Calu3 (cell line): ENCODE measurements at places on chromosomes 2 and 18.

- no peak for DNase-seq
Measured at GRCh38 chr2:217797165-217797564, 205.6 kb downstream of the TNS1 start.

GRCh38 chr2:118197011-118197675, 108.9 kb downstream of the INSIG2 start:
- DNase-seq, result no peak

DNA sequence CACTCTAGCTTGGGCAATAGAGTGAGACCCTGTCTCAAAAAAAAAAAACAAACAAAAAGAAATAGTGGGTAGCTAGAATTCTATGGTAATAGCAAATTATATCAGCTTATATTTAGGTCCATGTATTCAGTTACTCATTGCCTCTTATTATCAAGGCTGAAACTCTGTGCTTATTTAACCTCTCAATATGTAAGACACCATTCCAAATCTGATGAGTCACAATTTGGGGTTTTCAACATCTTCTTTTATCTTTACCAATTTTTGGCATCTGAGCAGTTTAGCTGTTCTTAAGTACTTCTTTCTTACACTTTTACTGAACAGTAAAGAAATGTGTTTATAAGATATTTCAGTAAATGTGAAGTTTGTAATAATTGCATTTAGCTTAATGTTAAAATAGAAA, 69.3 kb downstream of the TTC27 start:
- DNase-seq, result no peak

DNA sequence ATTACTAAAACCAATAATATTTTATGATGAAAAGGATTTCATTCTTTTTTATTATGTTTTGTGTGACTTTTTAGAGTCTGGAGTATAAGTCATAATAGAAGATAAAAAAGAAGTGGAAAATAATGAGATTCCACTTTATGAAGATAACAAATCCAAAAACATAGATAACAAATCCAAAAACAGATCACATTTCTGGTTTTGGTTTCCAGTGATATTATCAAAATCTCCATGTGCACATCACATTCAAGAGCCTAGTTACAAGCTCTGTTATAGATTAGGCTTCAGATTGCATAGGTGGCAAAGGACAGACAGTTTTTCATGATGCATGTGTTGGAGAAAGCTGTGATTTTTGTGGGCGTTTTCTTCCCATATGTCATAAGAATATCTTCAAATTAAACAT, 648.2 kb downstream of the STK39 start:
- DNase-seq, result no peak

- peak; percentile 37 for DNase-seq
Measured at GRCh38 chr2:66024391-66024790, 410.5 kb upstream of the MEIS1 start.

DNA sequence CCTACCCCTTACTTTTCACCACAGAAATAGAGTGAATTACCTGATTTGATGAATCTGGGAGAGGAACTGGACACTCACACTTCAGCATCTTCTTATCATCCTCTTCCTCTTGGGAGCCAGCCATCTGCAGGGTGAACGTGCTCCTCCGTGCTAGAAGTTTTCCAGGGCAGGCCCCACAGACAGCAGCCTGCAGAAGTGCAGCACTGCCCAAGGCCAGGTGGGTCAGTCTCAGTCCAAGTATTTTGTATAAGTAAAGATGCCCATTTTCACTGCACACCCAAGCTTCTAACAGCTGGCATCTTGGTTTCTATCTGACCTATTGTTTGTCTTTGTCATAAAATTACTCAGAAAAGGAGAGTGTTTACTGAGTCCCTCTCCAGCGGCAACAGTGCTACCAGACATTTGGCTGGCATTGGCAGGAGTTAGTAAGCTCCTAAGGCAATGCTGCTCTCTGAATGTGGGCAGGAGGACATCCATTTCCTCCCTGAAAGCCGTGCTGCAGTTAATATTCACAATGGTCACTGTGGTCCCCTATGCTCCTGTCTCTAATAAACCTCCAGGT, 222.6 kb upstream of the CTAGE1 start:
- DNase-seq, result no peak

GRCh38 chr18:34357944-34358580, 133.3 kb upstream of the NOL4 start:
- no peak for DNase-seq

- no peak for DNase-seq
Measured at GRCh38 chr18:30658306-30658705, 384.2 kb downstream of the DSC3 start.

- no peak for DNase-seq
Measured at GRCh38 chr2:158213773-158214172, 112.1 kb downstream of the UPP2 start.

DNA sequence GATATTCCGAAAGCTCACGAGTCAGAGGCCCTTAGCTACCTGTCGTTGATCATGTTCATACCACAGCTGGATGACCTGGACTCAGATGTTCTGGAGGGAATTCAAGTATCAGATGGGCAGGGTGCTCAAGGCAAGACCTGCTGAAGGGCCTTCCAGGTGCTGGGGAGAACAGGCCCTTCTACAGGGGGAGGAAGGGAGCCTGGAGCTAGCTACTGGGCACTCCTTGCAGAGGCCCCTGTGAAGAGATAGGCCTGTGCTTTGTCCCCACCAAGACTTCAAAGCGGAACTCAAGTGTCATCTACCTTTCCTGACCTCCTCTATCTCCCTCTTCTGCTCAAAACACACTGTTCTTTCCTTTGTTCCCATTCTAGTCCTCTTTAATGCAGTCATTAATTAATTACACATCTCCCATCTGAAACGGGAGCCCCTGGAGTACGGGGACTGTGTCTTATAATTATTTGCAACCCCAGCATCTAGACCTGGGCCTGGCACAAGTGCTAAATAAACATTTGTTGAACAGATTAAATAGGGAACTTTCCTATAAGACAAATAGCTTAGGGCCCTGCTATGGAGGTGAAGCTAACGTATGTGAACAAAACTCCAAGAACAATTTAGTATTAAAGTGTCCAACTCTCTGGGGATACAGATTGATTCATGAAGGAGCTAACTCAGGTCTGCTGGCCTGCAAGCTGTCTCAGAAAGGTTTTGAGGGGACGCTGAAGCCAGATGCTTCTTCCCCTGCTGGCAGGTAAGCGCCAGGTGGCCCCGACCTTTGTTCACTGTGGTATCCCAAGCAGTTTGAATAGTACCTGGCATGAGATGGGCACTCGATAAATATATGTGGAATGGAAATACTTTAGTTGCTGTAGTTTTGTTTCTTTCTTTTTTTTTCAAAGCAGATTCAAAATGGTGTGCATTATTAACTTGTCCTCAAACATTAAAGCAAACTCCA, 22.0 kb downstream of the RHOB start:
- no peak for DNase-seq

- DNase-seq, result no peak
Measured at GRCh38 chr2:144826105-144826504, 306.2 kb upstream of the ZEB2 start.

- DNase-seq, result no peak
Measured at GRCh38 chr2:136013136-136013685, 27.8 kb upstream of the DARS1 start.

DNA sequence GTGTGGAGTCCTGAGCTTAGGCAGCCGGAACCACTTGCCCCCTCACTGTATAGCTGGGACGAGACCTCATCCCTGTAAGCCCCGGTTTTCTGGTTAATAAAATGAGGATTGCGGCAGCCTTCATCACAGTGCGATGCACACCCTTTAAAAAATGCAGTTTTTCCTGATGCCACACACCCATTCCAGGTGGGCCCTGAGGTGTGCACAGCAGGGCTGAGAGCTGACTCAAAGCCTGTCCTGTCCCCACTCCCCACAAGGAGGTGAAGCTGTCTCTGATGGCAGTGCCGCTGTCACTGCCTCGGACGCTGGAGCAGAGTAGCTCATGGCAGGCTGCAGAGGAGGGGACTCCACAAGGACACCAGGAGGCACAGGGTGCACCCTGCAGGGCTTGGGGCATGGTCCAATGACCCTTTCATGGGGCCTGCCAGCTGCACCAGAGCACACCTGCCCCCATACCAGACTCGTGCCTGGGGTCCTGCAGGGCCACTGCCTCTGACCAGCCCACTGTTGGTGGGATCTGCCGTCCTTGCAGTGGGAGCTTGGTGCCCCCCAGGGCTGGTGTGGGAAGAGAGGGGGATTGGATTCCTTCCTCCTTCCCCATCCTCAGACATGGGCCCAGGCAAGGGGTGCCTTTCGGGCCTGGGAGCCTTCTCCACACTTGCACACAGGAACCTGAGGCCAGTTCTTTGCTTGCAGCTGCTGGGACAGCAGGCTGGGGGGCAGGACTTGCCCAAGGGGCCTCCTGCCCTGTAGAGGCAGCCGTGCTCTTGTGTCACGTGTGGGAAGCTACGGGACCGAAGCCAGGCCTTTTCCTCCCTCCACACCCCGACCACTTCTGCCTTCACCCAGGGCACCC, 22.8 kb downstream of the GPC1 start:
- DNase-seq, result no peak

GRCh38 chr2:195021711-195022507, 635.1 kb upstream of the SLC39A10 start:
- no peak for DNase-seq

GRCh38 chr2:27033253-27033852, 588 bp downstream of the TMEM214 start:
- DNase-seq, result no peak

GRCh38 chr2:97669448-97669847, at the start of gene C2orf92:
C2orf92 (plus strand) TSS chr2:97669713; CDS start chr2:97669789, 76 bp downstream.
- DNase-seq, result no peak

DNA sequence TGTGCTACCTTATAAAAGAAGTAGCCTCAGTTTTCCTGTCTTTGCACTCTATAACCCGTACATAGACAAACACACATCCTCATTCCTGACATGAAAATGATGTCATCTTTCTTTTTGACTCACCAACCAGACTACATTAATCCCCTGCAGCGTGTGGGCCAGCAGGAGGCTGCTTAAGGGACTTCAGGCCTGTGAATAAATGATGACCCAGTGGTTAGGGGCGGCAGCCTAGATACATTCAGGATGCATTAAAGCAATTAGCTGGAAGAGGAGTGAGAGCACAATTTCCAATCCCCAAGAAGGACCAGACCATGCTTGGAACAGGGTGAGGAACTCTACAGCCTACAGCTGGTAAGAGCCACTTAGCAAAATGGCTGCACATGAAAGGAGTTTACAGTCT, 57.3 kb upstream of the KLF7 start:
- DNase-seq, result no peak

GRCh38 chr18:45621061-45621511, 5.8 kb downstream of the SLC14A2 start:
- peak; percentile 33 for DNase-seq

- no peak for DNase-seq
Measured at GRCh38 chr2:147471126-147471525, 373.7 kb upstream of the ACVR2A start.

GRCh38 chr2:191234376-191234775, 10.8 kb upstream of the MYO1B start:
- no peak for DNase-seq

- DNase-seq, result no peak
Measured at GRCh38 chr2:128306081-128306930, 12.4 kb downstream of the HS6ST1 start.

GRCh38 chr18:41643427-41643826, 311.6 kb upstream of the PIK3C3 start:
- DNase-seq, result no peak

- no peak for DNase-seq
Measured at GRCh38 chr18:73758446-73758845, 389.2 kb downstream of the FBXO15 start.

DNA sequence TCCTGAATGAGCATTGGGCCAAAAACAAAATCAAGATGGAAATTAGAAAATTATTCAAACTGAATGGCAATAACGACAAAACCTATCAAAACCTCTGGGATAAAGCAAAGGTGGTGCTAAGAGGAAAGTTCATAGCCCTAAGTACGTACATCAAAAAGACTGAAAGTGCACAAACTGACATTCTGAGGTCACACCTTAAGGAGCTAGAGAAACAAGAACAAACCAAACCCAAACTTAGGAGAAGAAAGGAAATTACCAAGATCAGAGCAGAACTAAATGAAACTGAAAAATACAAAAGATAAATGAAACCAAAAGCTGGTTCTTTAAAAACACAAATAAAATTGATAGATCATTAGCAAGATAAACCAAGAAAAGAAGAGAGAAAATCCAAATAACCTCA, 1543.5 kb upstream of the ACVR2A start:
- DNase-seq, result no peak

GRCh38 chr2:127763776-127764175, 47.2 kb downstream of the WDR33 start:
- DNase-seq, result no peak

- DNase-seq, result peak; percentile 9
Measured at GRCh38 chr2:174485788-174486562, 854 bp downstream of the GPR155 start.

DNA sequence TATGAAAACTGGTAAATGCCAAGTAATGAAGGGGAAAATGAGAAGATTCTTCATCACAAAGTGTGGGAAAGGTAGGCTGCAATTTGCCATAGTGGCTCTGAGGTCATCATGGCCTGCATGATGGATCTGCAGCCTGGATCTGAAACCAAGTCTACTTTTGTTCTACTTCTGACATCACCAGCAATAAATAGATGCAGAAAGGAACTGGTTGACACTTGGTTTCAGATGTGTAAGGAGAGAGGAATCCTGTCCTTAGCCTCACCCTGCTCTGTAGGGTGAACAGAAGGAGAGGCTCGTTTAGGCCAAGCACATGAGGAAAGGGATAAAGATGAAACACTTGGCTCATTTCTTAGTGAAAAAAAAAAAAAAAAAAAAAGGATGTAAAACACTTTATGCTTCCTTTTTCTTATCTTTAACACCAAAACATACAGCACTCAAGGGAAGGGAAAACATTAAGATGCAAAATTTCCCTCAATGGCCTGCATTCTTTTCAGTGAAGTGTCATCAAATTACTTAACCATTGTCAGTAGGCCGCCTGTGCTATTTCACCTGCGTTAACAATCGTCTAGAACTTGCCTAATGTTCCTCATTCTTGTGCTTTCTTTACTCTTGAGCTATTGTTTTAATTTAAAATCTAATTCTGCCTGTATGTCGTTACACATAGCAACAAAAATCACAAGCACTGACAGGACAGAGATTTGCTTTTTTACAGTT, 3.9 kb downstream of the NEB start:
- no peak for DNase-seq

GRCh38 chr2:71850306-71850801, 297.3 kb downstream of the CYP26B1 start:
- no peak for DNase-seq

DNA sequence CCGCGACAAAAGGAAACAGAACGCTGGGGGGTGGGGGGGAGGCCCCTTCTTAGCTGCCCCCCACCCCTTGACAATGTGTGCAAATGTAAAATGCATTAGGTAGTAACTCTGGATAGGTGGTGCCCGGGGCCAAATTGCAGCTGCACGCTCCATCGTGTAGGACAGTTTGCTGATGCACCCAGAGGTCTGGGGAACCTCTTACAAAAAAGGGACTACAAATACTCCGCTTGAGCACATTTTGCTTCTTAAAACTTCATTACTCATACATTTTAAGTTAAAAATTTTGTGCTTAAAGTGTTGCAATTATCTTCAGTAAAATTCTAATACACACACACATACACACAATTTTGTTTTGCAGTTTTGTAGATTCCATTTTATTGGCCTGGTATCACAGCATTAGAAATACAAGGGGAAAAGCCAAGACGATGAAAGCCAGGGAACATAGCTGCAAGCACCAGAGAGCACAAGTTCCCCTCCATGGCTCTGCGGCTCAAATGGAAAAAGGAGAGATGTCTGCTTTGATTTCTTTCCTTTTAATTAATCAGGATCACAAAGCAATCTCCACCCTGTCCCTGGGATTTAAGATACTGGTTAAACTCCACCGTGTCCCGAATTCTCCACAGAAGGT, 582.1 kb downstream of the ZEB2 start:
- DNase-seq, result peak; percentile 44
